ENCODE measurements at places on chromosomes 6 and 20.

DNA sequence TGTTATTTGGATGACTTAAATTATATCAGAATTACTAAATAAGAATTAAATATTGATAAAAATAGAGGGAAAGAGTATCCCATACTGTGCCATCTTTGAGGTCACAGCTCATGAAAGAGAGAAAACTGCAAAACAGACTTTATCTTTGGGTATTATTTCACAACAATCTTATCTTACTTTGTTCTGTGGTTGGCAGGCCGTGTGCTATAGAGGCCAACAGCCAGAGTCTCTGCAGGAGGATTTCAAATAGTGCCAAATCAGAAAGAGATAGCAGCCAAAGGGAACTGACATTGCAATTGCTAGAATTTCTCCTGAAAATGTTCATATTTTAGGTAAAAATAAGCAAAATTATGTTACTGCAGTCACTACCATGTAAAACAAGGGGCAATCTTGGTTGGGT, 354.2 kb downstream of the GRIK2 start:
- no peak for DNase-seq

DNA sequence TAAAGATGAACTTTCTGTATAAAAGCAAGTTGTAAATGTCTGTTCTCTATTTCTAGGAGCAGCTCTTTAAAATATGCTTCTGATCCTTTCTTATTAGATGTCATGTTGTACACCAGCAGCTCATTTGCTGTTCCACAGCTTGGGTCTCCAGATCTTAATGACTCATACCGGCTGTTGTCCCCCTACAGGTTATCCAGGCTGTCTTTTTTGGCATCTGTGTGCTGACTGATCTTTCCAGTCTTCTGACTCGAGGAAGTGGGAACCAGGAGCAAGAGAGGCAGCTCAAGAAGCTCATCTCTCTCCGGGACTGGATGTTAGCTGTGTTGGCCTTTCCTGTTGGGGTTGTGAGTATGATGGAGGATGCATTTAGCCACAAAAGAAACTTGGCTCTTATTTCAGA, 76.0 kb downstream of the AIG1 start:
- no peak for DNase-seq

DNA sequence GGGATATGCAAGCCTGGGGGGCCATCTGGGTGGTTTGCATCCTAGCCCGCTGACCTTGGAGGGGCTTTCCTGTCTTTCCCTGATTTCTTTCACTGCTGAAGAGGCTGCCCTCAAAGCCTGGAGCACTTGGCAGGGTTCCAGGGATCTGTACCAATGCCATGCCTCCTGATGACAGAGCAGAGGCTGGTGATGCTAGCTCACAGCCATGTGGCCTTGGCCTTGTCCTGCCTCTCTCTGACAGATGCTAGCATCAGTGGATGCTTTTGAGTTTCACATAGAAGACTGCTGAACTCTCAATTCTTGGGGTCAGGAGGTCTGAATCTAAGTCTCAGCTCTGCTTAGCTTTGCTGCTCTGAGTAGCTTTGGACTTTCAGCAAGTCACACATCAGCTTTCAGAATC, 21.9 kb upstream of the RREB1 start:
- peak; percentile 44 for DNase-seq

DNA sequence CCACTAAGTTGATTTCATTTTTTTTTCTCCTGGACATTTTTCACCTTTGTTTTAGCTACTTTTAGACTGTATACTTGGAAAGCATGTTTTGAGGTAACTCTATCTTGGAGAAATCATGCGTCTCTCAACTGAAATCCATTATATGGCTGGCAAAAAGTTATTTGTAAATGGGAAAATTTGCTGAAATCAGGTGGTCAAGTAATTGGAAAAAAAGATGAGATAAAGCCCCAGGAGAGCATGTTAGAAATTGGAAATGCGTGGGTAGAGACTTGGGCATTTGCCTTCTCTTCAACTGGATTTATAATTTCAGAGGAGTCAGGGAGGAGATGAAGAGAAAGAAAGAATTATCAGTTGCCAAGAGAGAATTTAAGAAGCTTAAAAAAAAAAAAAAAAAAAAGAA, 217.1 kb upstream of the MAP3K7 start:
- no peak for DNase-seq

GRCh38 chr6:101163611-101164010, 229.9 kb upstream of the GRIK2 start:
- no peak for DNase-seq
